ENCODE measurements at places on chromosomes 2 and 18.

- no peak for DNase-seq
These were observed 14.7 kb downstream of the UGT1A10 start for GRCh38 chr2:233650981-233651380.

DNA sequence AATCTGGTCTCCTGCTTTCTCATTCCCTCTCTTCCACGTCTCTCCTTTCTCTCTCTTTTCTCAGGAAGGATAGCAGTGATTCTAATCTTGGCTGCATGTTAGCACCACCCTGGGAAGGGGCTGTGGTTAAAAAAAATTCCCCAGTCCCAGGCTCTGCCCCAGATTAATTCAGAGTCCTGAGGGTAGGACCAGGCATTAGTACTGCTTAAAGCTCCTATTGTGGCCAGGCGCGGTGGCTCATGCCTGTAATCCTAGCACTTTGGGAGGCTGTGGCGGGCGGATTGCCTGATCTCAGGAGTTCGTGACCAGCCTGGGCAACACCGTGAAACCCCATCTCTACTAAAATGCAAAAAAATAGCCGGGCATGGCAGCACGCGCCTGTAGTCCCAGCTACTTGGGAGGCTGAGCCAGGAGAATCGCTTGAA is 35.4 kb upstream of the EML4 start:
- no peak for DNase-seq

DNA sequence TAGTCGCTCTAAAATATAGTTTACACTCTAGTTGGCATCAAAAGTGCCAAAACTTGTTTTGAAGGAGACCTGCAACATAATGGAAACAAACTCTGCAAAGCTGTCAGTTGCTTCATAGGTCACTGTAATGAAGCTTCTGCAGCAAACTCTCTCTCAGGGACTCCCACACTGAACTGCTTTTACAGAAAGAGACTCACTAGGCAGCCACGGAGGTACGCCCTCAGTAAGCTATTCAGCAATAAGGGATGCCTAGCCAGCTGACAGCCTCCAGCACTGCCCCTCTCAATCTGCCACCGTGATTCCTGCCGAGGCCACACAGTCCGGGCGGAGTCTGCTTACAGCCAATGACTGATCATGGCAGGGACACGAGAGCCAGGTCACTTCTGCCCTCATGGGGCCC is 51.1 kb downstream of the COLEC12 start:
- no peak for DNase-seq

- DNase-seq = no peak
These were observed 131.3 kb downstream of the CCBE1 start for GRCh38 chr18:59565957-59566356.

GRCh38 chr2:64840426-64840881 is 148.7 kb upstream of the SLC1A4 start:
- no peak for DNase-seq

Data from NCI-H1436 (cell line).